A549 treated with Hydrocortisone at 1 μM for 4 hours (cell line): ENCODE measurements at places on chromosomes 2 and 18. TPM values are rescaled to one million over a fixed set of nuclear protein-coding genes. Genes with fewer than 3 reads are reported as not detected.

DUSP19 gene
- total RNA-seq, result 0.34 to 1.1 TPM (median 0.73 TPM) in 5 replicates

SMIM21 gene
- not detected in 5 replicates for total RNA-seq

IL1RL2 gene
- total RNA-seq, result 0.02 TPM in 1 of 5 replicates, not detected in the others

RAB6C gene
- total RNA-seq, result not detected in 5 replicates

ANKRD62 gene
- total RNA-seq, result not detected in 5 replicates

MRPS9 gene
- 29.3 to 32.2 TPM (median 31.3 TPM) in 5 replicates for total RNA-seq
